ENCODE measurements at places on chromosomes 2 and 18. TPM values are rescaled to one million over a fixed set of nuclear protein-coding genes. Genes with fewer than 3 reads are reported as not detected.
A peak's percentile ranks its signal among the peaks of the same experiment; 100 is the strongest.

The CPO gene
- total RNA-seq: not detected

The EMILIN1 gene
- 0.40 TPM for total RNA-seq

The LYPD1 gene
- not detected for total RNA-seq

The SMYD1 gene
- not detected for total RNA-seq

The DAPL1 gene
- total RNA-seq: not detected

The MOB1A gene
- total RNA-seq: 96.6 TPM

DNA sequence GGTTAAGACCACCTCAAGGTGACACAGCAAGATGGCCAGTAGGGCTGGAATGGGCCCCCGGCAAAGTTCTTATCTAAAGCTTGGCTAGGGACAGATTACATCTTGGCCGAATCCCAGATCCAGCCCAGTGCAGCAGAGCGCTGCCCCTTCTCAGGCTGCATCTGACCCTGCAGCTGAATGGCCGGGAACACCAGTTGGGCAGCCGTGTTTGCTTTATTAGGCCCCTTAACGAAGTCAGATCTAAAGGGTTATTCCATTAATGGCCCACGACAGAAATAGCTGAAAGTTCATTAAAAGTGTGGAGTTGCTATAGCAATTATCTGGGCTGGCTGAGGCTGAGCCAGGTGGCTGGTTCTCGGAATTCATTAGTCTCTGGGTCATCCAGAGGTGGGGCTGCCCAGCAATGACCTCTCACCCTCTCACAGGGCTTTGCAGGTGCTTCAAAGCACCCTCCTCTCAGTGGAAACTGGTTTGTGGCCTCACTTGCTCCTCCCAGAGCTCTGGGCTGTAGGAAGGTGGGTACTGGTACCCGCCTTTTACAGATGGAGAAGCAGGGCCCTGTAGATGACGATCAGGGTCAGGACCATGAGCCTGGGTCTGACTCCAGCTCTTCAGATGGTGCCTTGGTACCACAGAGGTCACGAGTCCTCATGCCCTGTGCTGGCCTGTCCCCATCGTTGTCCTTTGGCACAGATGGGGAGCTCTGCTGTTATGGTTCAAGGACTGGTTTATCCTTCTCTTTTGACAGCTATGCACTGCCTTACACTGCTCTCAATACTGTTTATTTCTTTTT lies 68.8 kb downstream of the EMX1 start:
- no peak for DNase-seq

- DNase-seq: peak; percentile 83
Measured at GRCh38 chr2:30072250-30072842, 74.5 kb upstream of the YPEL5 start.

GRCh38 chr2:32182667-32183066 lies 17.0 kb downstream of the SLC30A6 start:
- DNase-seq: no peak

GRCh38 chr2:239660390-239661230 lies 259.8 kb upstream of the HDAC4 start:
- no peak for DNase-seq

- no peak for DNase-seq
Measured at GRCh38 chr18:42929857-42930256, 185.6 kb downstream of the RIT2 start.

DNA sequence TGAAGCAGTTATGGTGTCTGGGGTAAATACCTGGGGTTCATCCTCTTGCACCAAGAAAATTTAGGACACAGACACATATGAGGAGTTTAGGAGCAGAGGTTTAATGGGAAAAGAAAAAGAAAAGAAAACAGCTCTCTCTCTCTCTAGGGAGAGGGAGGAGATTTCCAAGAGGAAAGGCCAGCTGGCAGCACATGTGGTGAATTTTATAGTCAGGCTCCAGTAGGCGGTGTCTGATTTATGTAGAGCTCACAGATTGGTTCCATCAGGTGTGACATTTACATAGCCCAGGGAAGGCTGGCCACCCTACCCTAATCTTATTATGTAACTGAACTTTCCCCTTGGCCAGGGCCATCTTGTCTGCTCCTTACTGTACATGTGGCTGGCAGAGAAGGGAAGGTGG lies 297.5 kb upstream of the RGPD4 start:
- no peak for DNase-seq

DNA sequence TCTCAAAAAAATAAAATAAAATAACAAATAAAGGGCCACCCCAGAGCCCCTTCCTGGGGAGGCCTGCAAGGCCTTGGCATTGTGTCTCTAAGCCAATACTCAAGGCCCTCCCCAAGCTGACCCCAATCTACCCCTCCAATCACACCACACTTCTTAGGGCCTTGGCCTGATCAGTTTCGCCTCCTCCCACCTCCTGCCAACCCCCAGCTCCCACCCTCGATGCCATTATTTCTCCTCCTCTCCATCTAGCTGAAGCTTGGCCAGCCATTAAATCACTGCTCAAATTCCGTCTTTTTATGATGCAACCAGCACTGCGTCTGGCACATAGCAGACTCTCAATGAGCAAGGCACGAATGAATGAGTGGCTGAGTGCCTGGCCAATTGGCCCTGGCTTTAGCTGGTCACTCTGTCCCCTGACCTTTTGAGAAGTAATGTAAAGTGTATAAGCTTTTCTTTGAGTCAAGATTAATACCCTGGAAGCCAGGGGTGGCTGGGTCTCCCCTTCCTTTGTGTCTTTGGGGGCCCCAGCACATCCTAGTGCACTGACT lies 55.9 kb downstream of the SMAD7 start:
- DNase-seq: no peak

- no peak for DNase-seq
Measured at GRCh38 chr18:10239103-10239502, 215.3 kb upstream of the APCDD1 start.

DNA sequence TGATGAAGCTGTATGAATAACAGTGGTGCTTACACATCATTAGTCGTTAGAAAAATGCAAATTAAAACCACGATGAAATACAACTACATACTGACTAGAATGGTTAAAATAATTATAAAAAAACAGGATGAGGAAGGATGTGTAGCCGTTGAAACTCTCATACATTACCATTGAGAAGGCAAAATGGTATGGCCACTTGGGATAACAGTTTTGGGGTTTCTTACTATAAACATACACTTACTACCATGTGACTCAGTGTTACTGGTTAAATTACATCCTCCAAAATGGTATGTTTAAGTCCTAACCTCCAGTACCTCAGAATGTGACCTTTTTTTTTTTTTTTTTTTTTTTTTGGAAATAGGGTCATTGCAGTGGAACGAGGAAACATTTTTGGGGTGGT lies 58.4 kb downstream of the UBE2E3 start:
- DNase-seq: no peak

DNA sequence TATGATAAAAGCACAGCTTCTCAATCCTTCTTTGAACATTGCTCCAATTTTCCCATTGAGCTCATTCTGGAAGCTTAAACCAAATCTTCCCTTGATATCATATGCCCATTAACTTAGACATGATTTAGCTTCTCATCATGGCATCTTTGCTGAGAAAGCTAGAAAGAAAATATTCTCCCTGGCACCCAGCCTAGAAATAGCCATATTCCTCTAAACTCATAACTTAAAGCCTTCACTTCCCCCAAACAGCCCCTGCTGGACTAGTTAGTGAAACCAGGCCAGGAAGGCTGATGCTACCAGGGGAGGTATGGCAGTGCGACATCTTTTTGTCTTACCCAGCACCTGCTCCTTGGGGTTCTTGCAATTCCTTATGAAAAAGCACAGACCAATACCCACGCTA lies 4.3 kb downstream of the AAK1 start:
- no peak for DNase-seq

DNA sequence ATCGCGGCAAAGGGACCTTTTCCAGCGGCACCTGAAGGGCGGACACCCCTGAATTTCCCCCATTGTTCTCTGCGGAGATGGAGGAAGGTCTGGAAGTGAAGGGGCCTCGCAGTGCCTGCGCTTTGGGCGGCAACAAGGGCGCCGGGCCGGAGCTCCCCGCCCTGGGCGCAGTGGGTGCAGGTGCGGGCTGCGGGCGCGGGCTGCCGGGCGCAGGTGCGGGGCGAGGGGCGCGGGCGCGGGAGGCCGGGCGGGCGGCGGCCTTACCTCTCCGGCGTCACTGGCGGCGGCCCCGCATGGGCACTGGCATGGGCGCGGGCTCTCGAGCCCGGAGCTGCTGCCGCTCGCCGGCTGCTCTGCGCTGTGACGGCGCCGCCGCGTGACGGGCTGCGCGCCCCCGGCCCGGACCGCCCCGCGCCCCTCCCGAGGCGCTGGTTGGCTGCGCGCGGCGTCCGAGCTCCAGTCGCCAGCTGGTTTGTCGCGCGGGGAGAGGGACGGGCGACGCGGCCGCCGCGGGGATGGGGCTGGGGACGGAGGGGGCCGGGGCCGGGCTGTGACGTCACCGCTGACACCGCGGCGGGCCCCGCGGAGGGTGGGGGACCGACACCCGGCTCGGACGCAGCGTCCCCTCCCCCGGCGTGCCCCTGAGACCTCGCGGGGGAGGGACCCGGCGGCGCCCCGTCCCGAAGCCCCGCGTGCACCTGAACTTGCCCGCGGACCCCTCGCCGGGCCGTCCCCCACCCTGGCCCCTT lies at the start of gene KIF1A:
KIF1A (minus strand) TSS at position 362 of the 749 bp plus-strand sequence. CDS start 22,467 bp downstream, outside the sequence.
- peak; percentile 44 for DNase-seq

DNA sequence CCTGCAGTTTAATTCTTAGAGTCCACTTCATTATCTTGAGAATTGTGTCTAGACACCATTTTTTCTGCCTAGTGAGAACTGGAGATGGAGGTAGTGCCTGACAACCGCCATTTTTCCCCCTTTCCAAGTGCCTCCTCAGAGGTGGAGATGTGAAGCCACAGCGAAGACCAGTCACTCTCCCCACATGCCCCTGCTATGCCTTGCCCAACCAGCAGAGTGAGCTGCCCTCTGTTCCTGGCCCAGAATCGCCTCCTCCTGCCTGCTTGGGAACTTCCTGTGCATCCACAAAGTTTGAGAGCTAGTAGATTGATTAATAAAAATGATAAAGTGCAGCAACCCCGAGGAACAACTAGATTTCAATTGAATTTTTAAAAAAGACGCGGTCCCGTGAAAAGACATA lies 123.3 kb downstream of the CLIP4 start:
- DNase-seq: peak; percentile 40

DNA sequence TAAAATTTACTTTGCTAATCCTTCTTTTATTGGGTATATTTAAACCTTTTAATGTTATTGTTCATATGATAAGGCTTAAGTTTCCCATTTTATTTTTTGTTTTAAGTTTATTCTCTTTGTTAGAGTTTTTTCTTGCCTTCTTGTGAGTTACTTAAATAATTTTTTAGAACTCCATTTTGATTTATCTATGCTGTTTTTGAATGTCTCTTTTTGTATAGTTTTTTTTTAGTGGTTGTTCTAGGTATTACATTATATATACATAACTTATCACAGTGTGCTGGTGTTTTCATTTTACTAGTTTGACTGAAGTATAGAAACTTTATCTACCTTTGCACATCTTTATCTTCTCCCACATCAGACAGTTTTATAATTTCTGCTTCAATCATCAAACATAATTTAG lies 49.4 kb upstream of the TGFA start:
- DNase-seq: no peak

Data from activated CD4-positive, alpha-beta T cell treated with anti-CD3 and anti-CD28 coated beads for 36 hours (primary cell).